Mesenchymal stem cell (in vitro differentiated cells and primary cell): ENCODE measurements at places on chromosomes 11 and 22.

GRCh38 chr11:119181677-119182412, 3.4 kb upstream of the NHERF4 start:
- H3K36me3 ChIP-seq = peaks cover 37% of the 10 kb centered on the region
- H3K27me3 ChIP-seq = peaks cover 11% of the 10 kb centered on the region
- no peak for DNase-seq
- no peak overlapping the region for H3K27ac ChIP-seq

DNA sequence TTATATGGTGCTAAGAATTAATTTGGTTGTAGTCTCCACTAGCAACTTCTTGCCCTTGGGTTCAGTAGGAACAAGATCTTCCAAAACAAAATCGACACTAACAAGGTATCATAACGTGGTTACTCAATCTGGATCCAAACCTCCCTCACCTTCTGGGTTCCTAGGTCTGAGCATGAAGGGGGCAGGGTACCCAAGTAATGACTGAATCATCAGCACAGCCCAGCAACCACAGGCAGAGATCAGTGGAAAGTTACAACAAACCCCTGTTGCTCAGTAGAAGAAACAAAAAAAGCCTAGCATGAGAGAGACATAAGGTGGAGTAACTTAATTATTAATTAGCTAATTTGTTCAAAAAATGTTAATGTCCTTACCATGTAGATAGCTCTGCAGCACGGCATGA, 221.4 kb downstream of the BLID start:
- H3K27ac ChIP-seq = no peak overlapping the region
- no peaks in the 10 kb centered on the region for H3K4me1 ChIP-seq
- no peaks in the 10 kb centered on the region for H3K27me3 ChIP-seq
- H3K4me3 ChIP-seq = no peak overlapping the region
- no peaks in the 10 kb centered on the region for H3K36me3 ChIP-seq
- peak; percentile 48 for DNase-seq

DNA sequence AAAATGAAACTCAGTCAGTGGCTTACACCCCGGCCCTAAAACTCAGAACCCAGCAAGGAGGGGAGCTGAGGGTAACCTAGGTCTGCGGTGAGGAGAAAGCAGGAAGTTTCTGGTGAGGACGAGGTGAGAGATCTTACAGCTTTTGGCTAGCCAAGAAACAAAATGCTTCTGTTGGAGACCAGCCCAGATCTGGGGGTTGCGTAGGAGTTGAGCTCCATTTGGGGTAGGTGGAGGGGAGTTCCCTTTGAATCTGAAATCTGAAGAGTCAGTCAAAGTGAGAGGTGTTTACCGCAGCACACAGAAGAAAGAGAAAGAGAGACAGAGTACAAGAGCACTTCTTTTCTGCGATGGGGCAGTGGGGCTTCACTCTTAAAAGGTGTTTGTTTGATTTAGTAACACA, 29.6 kb downstream of the EHF start:
- no peak for DNase-seq
- no peak overlapping the region for H3K27ac ChIP-seq
- H3K36me3 ChIP-seq = no peaks in the 10 kb centered on the region
- H3K4me1 ChIP-seq = peaks cover 11% of the 10 kb centered on the region
- no peaks in the 10 kb centered on the region for H3K27me3 ChIP-seq

- no peak for DNase-seq
- H3K27ac ChIP-seq = no peak overlapping the region
- H3K36me3 ChIP-seq = no peaks in the 10 kb centered on the region
- H3K4me1 ChIP-seq = no peaks in the 10 kb centered on the region
- H3K4me3 ChIP-seq = no peak overlapping the region
Measured at GRCh38 chr11:7196396-7197146, 55.1 kb upstream of the SYT9 start.

GRCh38 chr11:130008326-130008725, 5.7 kb upstream of the PRDM10 start:
- peaks cover 5% of the 10 kb centered on the region for H3K4me1 ChIP-seq
- H3K27ac ChIP-seq = no peak overlapping the region
- no peak overlapping the region for H3K4me3 ChIP-seq
- no peaks in the 10 kb centered on the region for H3K27me3 ChIP-seq
- DNase-seq = no peak
- no peaks in the 10 kb centered on the region for H3K36me3 ChIP-seq

DNA sequence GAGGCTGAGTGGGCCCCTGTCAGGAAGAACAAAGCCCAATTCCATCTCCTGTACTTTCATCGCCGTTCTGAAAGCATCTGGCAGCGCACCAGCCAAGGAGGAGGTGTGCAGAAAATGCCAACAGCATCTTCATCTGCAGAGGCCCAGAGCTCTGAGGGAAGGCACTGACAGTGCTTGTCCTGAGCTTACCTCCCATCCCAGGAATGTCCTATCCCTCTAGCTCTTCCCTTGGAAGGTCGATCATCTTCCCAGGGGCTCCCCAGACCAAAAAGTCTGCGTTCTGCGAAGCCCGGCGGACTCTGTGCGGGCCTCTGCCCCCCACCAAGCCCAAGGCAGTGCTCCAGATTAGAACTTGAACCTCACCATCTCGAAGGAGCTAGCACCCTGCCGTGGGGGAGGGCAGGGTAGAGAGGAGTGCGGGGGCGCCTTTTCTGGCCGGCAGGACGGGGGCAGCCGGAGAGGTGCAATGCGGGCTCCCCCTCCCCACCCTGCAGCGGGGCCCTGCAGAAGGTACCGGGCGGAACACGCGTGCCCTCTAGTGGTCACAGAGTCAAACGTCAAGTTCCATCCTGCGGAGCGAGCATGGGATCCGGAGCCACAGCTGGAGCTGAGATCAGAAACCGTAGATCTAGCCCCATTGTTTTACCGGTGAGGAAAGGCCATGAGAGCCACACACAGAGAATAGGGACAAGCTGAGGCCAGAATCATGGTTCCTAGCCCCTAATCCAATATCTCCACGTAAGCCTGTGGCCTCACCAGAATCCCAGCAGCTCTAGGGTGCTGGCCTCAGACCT, 5.0 kb downstream of the SCN2B start:
- peak; percentile 53 for DNase-seq
- H3K4me3 ChIP-seq = no peak overlapping the region
- no peak overlapping the region for H3K27ac ChIP-seq
- H3K27me3 ChIP-seq = peaks cover 92% of the 10 kb centered on the region
- H3K4me1 ChIP-seq = peaks cover 9% of the 10 kb centered on the region

- H3K4me3 ChIP-seq = no peak overlapping the region
- no peak overlapping the region for H3K27ac ChIP-seq
- no peaks in the 10 kb centered on the region for H3K27me3 ChIP-seq
- peaks cover 53% of the 10 kb centered on the region for H3K36me3 ChIP-seq
Measured at GRCh38 chr11:119306373-119306890, 10.5 kb downstream of the MCAM start.

GRCh38 chr11:78860720-78861422, 286.2 kb upstream of the NARS2 start:
- no peak overlapping the region for H3K4me3 ChIP-seq
- peaks cover 7% of the 10 kb centered on the region for H3K36me3 ChIP-seq
- H3K4me1 ChIP-seq = no peaks in the 10 kb centered on the region
- H3K27ac ChIP-seq = no peak overlapping the region
- peak; percentile 44 for DNase-seq
- H3K27me3 ChIP-seq = no peaks in the 10 kb centered on the region

- H3K27ac ChIP-seq = no peak overlapping the region
- H3K36me3 ChIP-seq = peaks cover 63% of the 10 kb centered on the region
- peaks cover 33% of the 10 kb centered on the region for H3K4me1 ChIP-seq
Measured at GRCh38 chr22:31275576-31275975, 16.7 kb downstream of the PIK3IP1 start.
